C1 segment of cervical spinal cord (tissue), 14 donors: ENCODE measurements at places on chromosomes 6 and 20.

DNA sequence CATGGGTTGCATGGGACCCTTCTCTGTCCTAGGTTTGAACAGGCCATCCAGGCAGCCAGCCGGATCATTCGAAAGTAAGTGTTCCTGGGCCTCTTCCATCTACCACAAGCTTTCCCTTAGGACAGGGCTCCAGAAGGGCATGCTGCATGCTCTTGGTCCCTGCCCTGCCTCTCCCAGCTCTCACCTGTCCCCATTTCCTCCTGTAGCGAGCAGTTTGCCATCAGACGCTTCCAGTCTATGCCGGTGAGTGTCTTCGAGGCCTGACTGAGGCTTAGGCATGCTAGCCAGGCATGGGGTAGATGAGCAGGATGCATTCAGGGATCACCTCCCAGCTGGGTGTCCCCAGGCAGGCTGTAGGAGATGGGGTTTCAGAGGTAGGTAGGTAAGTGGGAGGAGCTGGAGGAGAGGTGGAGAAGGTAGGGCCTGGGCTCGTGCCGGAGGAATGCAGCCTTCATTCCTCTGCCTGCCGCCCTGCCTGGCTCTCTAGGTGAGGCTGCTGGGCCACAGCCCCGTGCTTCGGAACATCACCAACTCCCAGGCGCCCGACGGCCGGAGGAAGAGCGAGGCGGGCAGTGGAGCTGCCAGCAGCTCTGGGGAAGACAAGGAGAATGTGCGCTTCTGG, 4.3 kb downstream of the CDC25B start:
- DNase-seq: no peak

DNA sequence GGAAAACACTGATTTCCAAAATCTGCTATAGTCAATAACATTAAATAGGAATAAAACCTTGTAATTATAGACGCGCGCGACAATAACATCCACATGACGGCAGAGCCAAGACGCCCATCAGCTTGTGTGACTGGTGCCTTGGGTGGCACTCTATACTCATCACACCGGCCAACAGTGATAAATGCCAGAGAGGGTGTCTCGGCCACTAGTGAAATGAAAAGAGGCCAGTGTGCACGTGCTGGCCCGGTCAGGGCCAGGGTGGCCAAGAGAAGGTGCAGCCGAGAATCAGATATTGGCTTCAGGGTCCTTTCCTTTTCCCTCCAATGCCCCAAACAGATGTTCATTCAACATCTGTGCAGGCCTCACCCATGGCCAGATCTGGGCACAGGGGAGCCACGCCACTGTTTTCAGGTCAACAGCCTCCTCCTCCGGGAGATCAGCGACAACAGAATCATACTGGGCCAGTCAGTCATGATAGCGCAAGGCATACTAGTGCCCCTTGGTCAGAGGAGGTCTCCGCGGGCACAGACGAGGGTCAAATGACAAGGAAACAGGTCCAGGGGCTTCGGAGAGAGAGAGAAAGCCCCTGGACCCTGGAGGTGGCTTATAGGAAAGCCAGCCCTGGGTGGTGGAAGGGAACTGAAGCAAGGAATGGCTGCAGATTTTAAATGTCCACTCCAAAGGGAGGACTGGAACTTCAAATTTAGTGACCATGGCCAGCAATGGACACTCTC, 134.5 kb downstream of the PRND start:
- no peak for DNase-seq

DNA sequence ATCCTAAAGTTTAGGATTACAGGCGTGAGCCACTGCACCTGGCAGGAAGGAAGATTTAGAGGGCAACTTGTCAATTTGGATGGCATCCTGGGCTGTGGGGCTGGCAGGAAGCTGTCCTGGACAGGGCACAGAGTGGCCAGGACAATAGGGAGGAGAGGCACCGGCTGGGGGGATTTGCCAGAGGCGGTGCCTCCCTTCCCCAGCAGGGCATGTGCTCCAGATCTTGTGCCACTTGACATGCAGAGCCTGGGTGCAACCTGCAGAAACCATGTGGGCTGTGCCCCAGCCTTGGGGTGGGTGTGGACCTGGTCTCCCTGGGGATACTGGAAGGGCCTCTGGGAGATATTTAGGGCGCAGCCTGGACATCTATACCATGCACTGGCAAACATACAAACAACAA, 58.6 kb upstream of the EEF1A1 start:
- peak; percentile 22 for DNase-seq

GRCh38 chr20:32012159-32012688, 2.0 kb downstream of the CCM2L start:
- DNase-seq: no peak

GRCh38 chr6:117906507-117906957, 532 bp upstream of the SLC35F1 start:
- no peak for DNase-seq

DNA sequence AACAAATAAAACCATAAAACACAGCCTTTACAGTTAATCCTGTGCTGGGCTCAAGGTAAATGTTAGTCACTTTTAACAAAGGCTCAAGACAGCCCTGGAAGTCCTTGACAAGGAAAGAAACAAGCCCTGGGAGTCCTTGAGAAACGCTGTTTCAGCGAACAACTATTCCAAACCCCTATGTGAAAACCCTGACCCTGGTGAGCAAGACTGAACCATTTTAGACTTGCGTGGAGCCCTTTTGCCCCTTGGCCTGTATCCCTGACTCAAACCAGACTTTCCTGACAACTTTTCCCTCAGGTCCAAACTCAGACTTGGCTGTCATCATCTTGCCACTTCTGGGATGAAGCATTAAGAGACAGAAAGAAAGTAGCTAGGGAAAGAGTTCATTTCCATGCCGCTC, 180.4 kb downstream of the AIG1 start:
- no peak for DNase-seq

DNA sequence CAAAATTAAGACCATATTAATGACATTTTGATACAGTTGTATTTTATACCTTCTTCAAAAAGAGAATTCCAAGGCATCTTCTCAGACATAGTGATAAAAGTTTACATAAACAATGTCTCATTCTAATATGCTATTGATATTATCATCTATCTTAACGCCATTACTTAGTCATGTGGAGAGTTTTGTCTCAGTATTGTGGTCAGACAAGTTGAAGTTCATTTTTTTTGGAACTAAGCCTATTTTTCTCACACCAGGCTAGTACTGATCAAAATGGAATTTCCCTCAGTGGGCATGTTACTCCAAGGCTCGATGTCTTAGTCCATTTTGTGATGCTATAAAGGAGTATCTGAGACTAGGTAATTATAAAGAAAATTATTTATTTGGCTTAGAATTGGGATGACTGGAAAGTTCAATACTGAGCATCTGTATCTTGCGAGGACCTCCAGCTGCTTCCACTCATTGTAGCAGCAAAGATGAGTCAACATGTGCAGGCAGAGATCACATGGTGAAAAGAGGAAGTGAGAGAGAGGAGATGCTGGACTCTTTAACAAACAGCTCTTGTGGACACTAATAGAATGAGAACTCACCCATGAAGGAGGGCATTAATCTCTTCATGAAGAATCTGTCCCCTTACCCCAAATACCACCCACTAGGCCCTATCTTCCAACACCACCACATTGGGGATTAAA, 825.5 kb upstream of the MANEA start:
- DNase-seq: no peak

GRCh38 chr6:9834233-9834632, 580.6 kb downstream of the TFAP2A start:
- DNase-seq: no peak

DNA sequence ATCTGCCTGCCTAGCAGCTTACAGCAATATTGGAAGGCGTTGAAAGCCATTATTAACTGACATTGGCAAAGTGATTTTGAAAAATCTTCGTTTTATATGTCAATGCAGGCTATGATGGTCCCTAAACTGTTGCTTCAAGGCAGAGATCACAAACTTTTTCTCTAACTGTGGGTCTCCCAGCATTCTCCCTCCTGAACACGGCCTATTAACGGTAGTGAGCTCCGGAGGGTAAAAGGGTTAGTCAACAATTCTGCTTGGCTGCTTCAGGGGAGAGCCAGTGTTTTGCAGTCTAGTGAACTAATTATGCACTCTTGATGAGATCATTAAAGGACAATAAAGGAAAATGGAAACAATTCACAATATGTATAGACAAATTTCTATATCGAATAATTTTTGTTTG, 261.8 kb upstream of the QKI start:
- no peak for DNase-seq

DNA sequence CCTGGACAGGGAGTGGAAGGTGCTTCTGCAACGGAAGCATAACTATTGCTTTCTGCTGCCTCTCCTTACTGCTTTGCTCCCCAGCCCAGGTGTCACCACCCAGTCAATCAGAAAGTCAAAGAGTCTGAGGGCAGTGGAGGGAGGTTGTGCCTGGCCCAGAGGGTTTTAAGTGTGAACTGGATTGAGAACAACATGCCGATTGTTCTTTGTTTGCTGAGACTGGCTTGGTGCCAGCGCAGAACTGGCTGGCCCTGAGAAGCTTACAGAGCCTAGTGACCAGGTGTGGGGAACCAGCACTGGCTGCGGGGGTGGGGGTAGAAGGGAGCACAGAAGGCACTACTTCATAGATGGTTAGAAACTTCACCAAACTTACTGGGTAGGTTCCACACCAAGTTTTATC, 31.1 kb upstream of the ENPP4 start:
- DNase-seq: peak; percentile 56

DNA sequence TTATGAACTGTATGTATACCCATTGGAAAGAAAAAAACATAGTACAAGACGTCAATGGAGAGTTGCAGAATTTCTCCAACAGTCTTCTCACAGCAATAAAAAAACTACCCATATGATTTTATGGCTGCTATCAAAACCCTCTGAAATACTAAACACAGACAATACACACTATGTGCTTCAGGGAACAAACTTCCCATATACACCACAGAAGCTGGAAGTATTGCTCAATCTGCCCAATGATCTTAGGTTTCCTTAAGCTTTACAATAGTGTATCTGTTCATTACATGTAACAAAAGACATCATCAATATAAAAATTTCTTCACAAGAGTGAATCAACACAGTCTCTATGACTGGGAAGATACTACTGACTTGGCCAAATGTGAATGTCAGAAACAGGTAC, 150.5 kb downstream of the TBC1D32 start:
- no peak for DNase-seq

GRCh38 chr20:13928901-13929300, 61.5 kb downstream of the SEL1L2 start:
- no peak for DNase-seq

GRCh38 chr6:103798166-103798565, 1061.6 kb downstream of the HACE1 start:
- DNase-seq: no peak

DNA sequence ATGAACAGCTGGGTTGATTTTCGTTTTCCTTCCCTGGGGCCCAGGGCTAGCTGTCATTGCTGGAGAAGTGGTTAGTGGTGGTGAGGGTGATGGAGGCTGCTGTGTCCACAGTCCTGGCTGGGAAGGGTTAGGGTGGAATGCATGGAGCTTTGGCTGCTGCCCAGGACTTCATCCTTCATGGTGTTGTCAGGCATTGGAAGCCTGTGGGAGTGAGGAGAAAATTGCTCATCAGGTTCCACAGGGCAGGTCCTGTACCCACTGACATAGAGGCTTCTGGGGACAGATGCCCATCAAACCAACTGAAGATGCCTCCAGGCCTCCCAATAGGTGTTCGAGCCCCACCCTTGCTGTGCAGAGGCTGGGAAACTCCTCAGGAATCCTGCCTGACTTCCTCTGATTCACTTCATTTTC, 262.4 kb upstream of the SUPT3H start:
- no peak for DNase-seq
